ENCODE measurements at places on chromosomes 5 and 9. TPM values are rescaled to one million over a fixed set of nuclear protein-coding genes. Genes with fewer than 3 reads are reported as not detected.

C9orf57 gene
- not detected for polyA plus RNA-seq

GRCh38 chr5:151205411-151205810, 18.5 kb downstream of the CCDC69 start:
- H3K27ac ChIP-seq, result no peak overlapping the region

- H3K4me1 ChIP-seq, result no peaks in the 10 kb centered on the region
- H3K27ac ChIP-seq, result no peak overlapping the region
- no peaks in the 10 kb centered on the region for H3K36me3 ChIP-seq
- H3K4me3 ChIP-seq, result no peak overlapping the region
- H3K27me3 ChIP-seq, result no peaks in the 10 kb centered on the region
- DNase-seq, result no peak
Observed at GRCh38 chr9:27765266-27766072, 192.2 kb upstream of the C9orf72 start.

- H3K4me1 ChIP-seq, result peaks cover 88% of the 10 kb centered on the region
- no peaks in the 10 kb centered on the region for H3K36me3 ChIP-seq
- no peak overlapping the region for H3K27ac ChIP-seq
- H3K4me3 ChIP-seq, result no peak overlapping the region
Observed at GRCh38 chr5:14672484-14673394, 8.2 kb downstream of the OTULIN start.

GRCh38 chr5:79560771-79561524, 47.0 kb upstream of the HOMER1 start:
- no peak overlapping the region for H3K27ac ChIP-seq
- no peaks in the 10 kb centered on the region for H3K4me1 ChIP-seq
- H3K4me3 ChIP-seq, result no peak overlapping the region
- H3K36me3 ChIP-seq, result no peaks in the 10 kb centered on the region

DNA sequence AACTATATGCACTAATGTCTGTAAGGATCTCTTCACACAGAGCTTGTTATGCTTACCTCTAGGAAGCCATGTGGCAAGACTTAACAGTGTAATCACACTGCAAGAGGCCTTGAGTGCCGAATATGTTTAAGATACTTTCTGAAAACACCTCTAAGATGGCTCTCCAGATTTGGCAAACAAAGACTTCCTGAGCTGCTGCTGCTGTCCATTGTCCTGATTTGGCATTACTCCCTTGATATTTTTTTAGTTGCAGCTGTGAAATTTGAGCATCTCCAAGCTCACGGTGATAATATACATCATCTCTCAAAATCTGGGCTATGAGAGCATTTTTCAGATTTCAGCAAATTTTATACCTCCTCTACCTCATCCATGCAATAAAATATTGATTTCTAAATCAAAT, 384.5 kb upstream of the CDH6 start:
- no peak for DNase-seq
- no peaks in the 10 kb centered on the region for H3K36me3 ChIP-seq
- no peak overlapping the region for H3K4me3 ChIP-seq
- no peak overlapping the region for H3K27ac ChIP-seq

DNA sequence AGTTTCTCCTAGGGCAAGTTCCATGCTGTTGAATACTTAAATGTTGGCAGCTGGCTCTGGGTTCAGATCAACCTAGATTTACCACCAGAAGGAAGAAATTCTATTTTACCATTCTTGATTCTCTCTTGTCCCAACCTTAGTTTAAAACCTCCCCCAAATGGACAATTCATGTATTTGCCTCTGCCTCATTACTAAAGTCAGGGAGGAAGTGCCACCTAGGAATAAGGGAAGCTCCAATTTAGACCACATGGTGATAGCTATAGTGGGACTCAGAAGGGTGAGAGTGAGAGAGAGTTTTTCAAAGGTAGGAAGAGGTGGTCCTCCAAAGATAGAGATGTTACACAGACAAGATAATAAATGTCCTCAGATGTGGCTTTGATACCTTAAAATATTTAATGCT, 53.4 kb upstream of the PAM start:
- no peaks in the 10 kb centered on the region for H3K4me1 ChIP-seq
- no peak overlapping the region for H3K4me3 ChIP-seq
- no peak overlapping the region for H3K27ac ChIP-seq
- no peak for DNase-seq

DNA sequence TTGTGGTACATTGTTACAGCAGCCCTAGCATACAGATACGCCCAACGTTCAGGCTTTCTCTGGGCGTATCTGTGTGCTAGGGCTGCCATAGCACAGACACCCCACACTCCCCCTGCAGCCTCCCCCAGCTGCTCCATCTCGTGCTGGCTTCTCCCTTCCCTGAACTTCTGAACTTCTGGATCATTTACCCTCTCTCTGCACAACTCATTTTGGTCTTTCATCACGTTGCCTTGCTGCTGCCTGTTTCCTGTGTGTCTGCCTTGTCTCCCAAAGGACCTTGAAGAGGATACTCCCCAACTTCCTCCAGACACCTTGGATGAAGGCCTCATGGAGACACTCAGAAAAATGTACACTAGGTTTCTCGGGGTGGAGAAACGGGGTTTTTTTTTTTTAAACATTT, 37.3 kb downstream of the SLIT3 start:
- H3K27me3 ChIP-seq, result no peaks in the 10 kb centered on the region
- H3K4me3 ChIP-seq, result no peak overlapping the region
- H3K4me1 ChIP-seq, result no peaks in the 10 kb centered on the region
- H3K27ac ChIP-seq, result no peak overlapping the region
- no peaks in the 10 kb centered on the region for H3K36me3 ChIP-seq
- DNase-seq, result no peak

UHRF2 gene
- polyA plus RNA-seq, result 78.7 TPM

DNA sequence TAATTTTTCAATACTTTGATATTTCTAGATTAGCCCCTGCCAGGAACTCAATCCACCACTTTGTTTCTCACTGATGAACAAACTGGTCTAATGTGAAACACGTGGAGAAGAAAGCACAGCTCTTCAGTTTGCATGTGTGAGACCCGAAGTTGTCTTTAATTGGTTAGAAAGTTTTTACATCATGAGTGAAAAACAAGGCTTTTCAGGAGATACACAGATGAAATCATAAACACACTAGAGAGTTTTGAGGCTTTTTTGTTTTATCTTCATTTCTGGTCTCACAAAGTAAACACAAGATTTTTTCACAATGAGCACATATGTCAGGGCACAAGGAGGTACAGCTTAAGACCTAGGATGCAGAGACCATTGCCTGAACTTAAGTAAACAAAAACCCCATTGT, 84.5 kb upstream of the MOCS2 start:
- no peaks in the 10 kb centered on the region for H3K4me1 ChIP-seq
- no peak overlapping the region for H3K4me3 ChIP-seq
- no peaks in the 10 kb centered on the region for H3K36me3 ChIP-seq
- no peaks in the 10 kb centered on the region for H3K27me3 ChIP-seq
- no peak for DNase-seq
- no peak overlapping the region for H3K27ac ChIP-seq

DNA sequence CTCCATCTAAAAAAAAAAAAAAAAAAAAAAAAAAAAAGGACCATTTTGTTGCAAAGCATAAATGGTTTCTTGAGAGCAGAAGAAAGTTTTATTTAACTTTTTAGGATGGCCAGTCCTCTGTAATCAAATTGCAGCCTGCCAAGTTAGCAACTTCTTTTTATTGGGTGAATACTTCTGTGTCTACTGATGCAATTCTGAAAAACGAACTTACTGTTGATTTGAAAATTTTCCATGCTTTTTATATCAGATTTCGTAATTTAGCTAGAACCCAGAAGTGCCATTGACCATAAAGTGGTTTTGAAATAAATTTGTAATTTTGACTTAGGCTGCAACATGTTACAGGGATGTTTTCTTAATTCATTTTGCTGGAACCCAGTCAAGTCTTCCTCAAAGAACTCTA, 269.1 kb upstream of the ACTBL2 start:
- H3K4me3 ChIP-seq, result no peak overlapping the region
- no peaks in the 10 kb centered on the region for H3K36me3 ChIP-seq
- no peak overlapping the region for H3K27ac ChIP-seq
- DNase-seq, result no peak
- no peaks in the 10 kb centered on the region for H3K4me1 ChIP-seq

DNA sequence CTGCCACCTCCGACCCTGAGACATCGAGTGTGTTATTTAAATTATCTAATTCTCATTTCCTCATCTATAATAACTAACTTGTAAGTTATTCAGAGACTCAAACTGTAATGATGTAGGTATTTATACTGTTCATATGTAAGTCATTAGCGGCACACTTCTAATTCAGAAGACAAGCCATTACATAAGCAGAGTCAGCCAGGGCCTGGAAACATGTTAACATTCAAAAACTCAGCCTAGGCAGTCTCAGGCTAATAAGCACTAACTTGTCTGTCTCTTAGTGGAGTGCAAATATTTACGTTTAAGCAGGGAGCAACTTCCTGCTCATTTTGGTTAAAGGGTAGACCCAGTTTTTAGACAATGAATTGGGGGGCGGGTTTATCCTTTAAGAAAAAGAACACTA, 598.4 kb downstream of the ACTL7B start:
- H3K27ac ChIP-seq, result no peak overlapping the region
- no peak for DNase-seq
- no peaks in the 10 kb centered on the region for H3K4me1 ChIP-seq
- H3K36me3 ChIP-seq, result no peaks in the 10 kb centered on the region
- no peak overlapping the region for H3K4me3 ChIP-seq

- H3K36me3 ChIP-seq, result no peaks in the 10 kb centered on the region
- no peaks in the 10 kb centered on the region for H3K4me1 ChIP-seq
- no peak overlapping the region for H3K4me3 ChIP-seq
- H3K27me3 ChIP-seq, result no peaks in the 10 kb centered on the region
Observed at GRCh38 chr9:99286536-99286935, 64.5 kb downstream of the SEC61B start.

- no peaks in the 10 kb centered on the region for H3K36me3 ChIP-seq
- no peaks in the 10 kb centered on the region for H3K4me1 ChIP-seq
- H3K27ac ChIP-seq, result no peak overlapping the region
- no peak for DNase-seq
- no peaks in the 10 kb centered on the region for H3K27me3 ChIP-seq
Observed at GRCh38 chr9:31236344-31236743, 1148.1 kb upstream of the ACO1 start.

GRCh38 chr5:9652295-9652694, 22.1 kb upstream of the TAS2R1 start:
- H3K4me3 ChIP-seq, result no peak overlapping the region
- H3K4me1 ChIP-seq, result no peaks in the 10 kb centered on the region
- H3K27ac ChIP-seq, result no peak overlapping the region
- H3K27me3 ChIP-seq, result no peaks in the 10 kb centered on the region

- no peak overlapping the region for H3K4me3 ChIP-seq
- H3K4me1 ChIP-seq, result no peaks in the 10 kb centered on the region
- no peaks in the 10 kb centered on the region for H3K36me3 ChIP-seq
- H3K27ac ChIP-seq, result no peak overlapping the region
Observed at GRCh38 chr9:13189362-13189761, 90.1 kb downstream of the MPDZ start.
